ENCODE measurements at places on chromosomes 6 and 20.

DNA sequence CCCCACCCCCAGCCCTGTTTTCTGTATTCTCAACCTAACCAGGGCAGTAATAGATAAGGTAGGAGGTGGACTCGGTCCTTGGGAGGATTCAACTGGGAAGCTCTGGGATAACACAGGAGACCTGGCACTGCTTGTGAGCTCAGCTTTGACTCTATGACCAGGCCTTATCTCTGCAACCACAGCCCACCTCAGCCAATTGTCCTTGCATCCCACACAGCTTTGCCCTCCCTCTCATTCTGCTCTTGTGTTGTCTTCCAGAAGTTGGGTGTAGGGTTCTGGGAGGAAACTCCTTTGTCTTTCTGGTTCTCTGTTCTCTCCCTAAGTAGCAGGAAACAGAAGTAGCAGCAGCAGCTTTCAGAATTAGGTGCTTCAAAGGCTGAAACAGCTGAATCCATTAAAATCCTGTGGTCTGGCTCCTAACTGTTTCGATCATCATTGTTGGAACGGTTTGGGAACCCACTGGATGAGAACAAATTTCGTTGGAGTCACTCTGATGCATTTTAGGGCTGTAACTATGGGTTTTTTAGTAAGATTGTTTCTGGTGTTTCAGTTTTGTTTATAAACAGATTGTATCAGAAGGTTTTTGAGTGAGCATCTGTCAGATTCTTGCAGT lies 32.4 kb upstream of the SNX9 start:
- no peak for DNase-seq

- DNase-seq = no peak
These were observed 55.6 kb upstream of the CSE1L start for GRCh38 chr20:48990467-48990866.

DNA sequence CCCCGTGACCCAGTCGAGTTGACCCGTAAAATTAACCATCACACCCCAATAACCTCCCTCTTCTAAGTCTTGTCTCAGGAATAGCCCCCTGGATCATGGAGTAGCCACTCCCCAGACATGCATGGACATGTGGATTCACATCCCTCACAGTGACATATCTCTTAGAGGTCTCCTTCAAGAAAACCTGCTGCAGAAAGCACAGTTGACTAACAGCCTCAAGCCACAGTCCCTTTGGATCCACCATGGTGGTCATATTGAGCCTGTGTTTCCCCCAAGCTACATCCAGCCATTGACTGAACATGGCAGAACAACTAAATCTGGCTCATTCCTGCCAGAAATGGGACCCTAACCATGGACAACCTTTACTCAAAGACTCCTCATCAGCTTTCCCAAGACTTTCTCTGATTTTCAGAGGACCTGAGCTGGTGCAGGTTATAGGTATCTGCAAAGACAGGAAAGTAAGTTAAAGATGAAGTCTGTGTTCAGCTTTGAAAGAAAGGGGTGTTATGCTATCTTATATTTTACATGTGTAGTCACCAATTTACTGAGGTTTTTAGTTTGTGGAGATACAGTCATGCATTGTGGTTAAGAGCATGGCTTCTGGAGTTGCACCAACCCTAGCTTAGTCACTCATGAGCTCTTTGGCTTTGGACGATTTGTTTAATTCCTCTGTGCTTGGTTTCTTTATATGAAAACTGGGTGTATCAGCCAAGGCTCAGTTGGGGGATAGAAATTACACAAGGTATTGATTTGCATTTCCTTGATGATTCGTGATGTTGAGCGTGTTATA lies 219.1 kb downstream of the MYLK4 start:
- no peak for DNase-seq

- no peak for DNase-seq
These were observed 124.8 kb downstream of the SH3BGRL2 start for GRCh38 chr6:79755967-79756366.

DNA sequence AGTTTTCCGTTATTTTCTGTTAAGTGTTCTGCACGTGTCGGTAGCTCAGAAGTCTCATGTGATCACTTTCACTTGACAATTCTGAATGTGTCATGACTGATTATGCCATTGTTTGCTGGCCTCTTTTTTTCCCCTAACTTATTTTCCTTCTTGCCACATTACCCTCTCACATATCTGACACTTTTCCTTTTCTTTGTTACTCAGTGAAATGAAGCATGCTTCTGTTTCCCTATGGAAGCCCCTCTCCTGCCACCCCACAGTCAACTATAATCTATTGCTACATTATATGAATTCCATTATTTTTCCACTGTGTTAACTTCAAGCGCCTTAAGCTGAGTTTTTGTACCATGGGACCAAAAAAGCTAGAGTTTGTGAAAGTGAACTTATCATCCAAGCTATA lies 531.6 kb upstream of the HS3ST5 start:
- no peak for DNase-seq

Data from GM18507 (cell line).